ENCODE measurements at places on chromosomes 16 and 17.

DNA sequence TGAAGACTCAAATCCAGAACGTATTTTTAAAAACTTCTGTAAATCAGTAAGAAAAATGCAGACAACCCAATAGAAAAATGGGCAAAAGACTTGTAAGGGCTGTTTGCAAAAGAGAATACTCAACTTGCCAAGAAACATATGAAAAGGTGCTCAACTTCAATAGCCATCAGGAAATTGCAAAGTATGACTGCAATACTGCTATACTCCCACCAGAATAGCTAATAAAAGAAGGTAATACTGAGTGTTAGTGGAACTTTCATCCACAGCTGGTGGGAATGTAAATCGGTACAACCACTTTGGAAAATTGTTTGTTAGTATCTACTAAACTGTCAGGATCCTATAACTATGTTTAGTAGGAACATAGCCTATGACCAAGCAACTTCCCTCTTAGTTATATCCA lies 48.1 kb downstream of the TBX4 start:
- no peak for DNase-seq

GRCh38 chr16:73874324-73874723 lies 422.3 kb upstream of the PSMD7 start:
- no peak for DNase-seq

DNA sequence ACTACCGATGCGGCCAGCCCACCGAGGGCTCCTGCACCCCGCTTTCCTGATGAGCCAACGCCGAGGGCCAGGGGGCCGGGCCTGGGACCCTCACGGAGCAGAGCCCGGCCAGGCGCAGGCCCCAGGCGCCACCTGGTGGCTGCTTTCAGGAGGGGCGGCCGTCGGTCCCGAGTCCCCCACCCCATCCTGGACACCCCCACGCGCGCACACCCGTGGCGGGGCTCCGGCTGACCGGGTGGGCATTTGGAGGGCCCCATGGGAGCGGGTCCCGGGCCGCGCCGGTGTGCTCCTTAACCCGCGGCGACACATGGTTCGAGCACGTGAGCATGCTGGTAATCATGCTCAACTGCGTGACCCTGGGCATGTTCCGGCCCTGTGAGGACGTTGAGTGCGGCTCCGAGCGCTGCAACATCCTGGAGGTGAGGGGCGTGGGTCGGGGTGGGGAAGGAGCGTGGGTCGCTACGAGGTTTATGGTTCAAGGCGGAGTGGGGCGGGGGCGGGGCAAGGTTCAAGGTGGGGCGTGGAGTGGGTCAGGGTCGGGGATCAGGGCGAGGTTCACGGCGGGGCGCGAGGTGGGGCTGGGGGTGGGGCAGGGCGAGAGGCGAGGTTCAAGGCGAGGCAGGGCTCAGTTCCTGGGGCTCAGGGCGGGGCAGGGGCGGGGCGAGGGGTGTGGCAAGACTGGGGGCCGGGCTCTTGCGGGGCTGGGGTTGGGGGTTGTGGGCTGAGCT lies 30.2 kb downstream of the TPSG1 start:
- DNase-seq: peak; percentile 75

- DNase-seq: no peak
Measured at GRCh38 chr17:19723964-19724363, 7.6 kb upstream of the SLC47A2 start.

- no peak for DNase-seq
Measured at GRCh38 chr16:75109732-75110243, 6.8 kb downstream of the LDHD start.

Measured in GM13977 (cell line).